Effector memory CD4-positive, alpha-beta T cell (primary cell): ENCODE measurements at places on chromosomes 5 and 9.

DNA sequence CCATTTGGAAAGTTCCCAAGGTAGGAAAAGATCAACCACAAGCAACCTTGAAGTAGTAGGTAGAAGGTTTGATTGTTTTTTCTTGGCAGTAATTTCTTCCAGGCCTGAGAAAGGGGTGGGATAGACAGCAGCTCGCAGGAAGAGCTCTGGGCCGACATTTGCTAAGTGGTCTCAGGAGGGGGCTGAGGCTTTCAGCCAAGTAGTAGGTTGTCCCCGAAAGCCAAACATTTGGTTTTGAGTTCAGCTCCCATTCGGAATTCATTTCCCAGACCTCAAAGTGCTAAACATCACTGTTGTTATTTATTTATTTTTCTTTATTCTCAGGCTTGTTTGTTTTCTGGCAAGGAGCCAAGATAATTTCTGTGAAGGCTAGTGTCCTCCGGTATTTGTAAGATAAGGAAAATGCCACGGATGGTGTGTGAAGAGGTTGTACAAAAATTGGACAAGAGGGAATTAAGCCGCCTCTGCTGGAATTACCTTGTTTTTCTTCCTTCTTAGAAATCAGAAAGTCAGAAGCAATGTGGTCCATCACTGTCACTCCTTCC, 112.1 kb downstream of the KIF4B start:
- DNase-seq, result no peak
- no peaks in the 10 kb centered on the region for H3K36me3 ChIP-seq
- H3K4me1 ChIP-seq, result no peaks in the 10 kb centered on the region
- no peak overlapping the region for H3K4me3 ChIP-seq
- no peaks in the 10 kb centered on the region for H3K27me3 ChIP-seq
- H3K27ac ChIP-seq, result no peak overlapping the region

GRCh38 chr5:10580531-10581423, 16.9 kb downstream of the ANKRD33B start:
- no peaks in the 10 kb centered on the region for H3K36me3 ChIP-seq
- no peak overlapping the region for H3K4me3 ChIP-seq
- H3K4me1 ChIP-seq, result peaks cover 2% of the 10 kb centered on the region
- no peak for DNase-seq
- H3K27me3 ChIP-seq, result no peaks in the 10 kb centered on the region

- H3K36me3 ChIP-seq, result no peaks in the 10 kb centered on the region
- DNase-seq, result no peak
- H3K27me3 ChIP-seq, result no peaks in the 10 kb centered on the region
- H3K27ac ChIP-seq, result no peak within 1 kb of the TSS
- H3K4me3 ChIP-seq, result no peak within 1 kb of the TSS
- H3K4me1 ChIP-seq, result no peaks in the 10 kb centered on the region
Measured at GRCh38 chr5:181039931-181040630, at the start of gene BTNL9. Gene BTNL9 (plus strand): TSS chr5:181040266. CDS start chr5:181045490, 5,224 bp downstream.

DNA sequence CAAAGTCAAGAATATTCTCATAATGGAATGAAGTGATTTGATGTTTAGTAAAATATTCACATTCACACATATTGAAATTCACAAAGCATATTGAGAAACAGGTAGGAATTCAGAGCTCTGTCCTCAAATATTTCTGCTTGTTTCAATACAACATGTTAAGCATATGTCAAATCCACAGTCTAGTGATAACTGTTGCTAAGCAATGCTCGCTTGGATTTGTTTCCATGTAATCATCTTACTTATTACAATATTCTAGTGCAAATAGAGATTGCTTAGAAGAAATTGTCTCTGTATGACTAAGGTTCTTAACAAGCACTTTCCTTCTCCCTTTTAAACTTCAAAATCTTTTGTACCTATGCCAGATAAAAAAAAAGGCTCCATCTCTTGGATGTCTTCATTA, 995.7 kb downstream of the CDH18 start:
- H3K4me3 ChIP-seq, result no peak overlapping the region
- DNase-seq, result no peak
- no peak overlapping the region for H3K27ac ChIP-seq
- H3K4me1 ChIP-seq, result no peaks in the 10 kb centered on the region
